GOT3 (cell line): ENCODE measurements at places on chromosomes 11 and 22.

GRCh38 chr11:105612771-105613170 is 2.9 kb downstream of the GRIA4 start:
- no peak for DNase-seq

DNA sequence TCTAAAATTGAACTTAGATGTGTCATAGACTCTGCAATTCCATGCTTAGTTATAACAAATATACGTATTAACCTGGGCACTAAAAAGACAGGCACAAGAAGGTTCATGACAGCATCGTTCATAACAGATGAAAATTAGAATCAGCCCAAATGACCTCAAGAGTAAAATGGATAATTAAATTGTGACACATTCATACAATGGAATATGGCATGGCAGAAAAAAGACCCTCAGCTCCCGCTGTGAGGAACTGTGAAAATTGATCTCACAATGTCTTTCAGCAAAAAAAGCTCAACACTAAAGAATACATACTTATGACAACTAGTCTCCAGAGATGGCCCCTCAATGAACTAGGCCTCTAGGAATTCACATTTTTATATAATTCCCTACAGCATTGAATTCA is 386.0 kb downstream of the GUCY1A2 start:
- DNase-seq = no peak

DNA sequence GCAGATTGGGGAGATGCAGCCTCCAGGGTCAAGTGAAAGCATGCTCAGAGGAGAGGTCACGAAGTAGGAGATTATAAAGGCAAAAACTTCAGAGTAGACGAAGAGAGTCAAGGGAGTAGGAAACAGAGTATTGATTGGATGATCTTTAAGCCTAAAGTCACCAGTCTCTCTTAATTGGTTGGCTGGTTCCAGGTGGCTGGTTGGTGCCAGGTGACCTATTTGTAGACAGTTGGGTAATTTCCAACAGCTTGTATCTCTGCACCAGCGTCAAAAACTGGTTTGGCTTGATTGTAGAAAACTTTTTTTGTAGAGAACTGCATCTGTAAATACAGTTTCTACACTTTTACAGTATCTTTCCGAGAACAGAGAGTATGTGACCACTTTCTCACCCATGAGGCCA is 75.7 kb upstream of the CCDC90B start:
- DNase-seq = no peak

- no peak for DNase-seq
These were observed 136.8 kb downstream of the CACNA1I start for GRCh38 chr22:39707351-39707750.
